ENCODE measurements at places on chromosomes 5 and 9. TPM values are rescaled to one million over a fixed set of nuclear protein-coding genes. Genes with fewer than 3 reads are reported as not detected.
A peak's percentile ranks its signal among the peaks of the same experiment; 100 is the strongest.

DNA sequence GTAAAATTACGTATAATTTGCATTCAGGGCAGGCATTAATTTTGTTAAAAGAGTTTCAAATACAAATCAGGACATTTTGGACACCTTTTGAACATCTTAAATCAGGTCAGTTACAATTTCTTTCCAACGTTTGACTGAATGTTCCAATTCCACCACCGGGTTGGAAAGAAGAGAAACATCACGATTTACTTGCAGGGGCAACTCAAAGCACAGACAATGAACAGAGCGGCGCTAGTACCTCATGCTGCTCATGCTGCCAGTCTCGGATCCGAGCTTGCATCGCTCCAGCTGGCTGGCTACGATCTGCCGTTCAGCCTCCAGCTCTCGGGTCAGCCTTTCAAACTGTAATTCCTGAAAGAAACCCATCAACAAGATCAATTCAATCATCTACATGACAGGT, 339.5 kb downstream of the CTNND2 start:
- no peak for DNase-seq

DNA sequence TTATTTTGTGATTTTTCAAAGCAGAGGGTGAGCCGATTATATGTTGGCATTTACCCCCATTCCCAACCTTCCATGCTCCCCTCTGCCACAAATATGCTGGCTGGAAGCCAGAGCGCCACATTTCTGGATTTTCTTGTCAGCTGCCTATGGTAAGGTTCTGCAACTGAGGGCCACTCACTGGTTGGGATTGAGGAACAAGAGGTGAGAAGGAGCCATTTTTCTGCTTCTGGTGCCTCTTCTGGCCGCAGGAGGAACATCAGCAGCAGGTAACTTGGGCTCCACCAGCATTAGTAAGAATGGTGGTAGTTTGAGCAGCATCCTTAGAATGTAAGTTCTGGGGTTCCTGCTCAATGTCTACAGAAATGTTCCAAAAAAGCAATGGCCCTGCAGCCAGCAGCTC, 159.5 kb upstream of the MAST4 start:
- DNase-seq, result peak; percentile 9

DNA sequence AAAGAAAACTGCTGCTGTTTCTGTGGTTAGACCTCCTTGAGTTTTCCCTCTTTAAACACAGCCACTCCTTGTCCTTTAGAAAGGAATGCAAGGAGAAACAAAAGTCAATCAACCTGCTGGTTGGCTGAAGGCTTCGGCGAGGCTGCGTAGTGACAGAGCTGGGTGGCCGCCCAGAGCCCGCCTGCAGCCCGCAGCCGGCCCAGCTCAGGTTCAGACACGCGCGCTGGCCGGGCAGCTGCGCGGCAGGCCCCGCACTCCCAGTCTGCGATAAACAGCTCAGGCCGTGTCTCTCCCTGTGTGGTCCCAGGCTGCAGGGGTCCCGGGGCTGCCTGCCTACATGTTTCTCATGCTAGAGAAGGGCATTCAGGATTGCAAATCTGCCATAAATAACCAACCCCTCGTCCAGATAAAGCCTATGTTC, 115.4 kb downstream of the HSD17B3 start:
- no peak for DNase-seq

- peak; percentile 4 for DNase-seq
Measured at GRCh38 chr5:57695706-57696388, 213.2 kb upstream of the ACTBL2 start.

- no peak for DNase-seq
Measured at GRCh38 chr9:108300306-108301287, 555.2 kb downstream of the ACTL7B start.

GRCh38 chr5:107781451-107781850, 110.7 kb upstream of the EFNA5 start:
- no peak for DNase-seq

GRCh38 chr5:16137177-16137576, 42.4 kb downstream of the MARCHF11 start:
- DNase-seq, result no peak

GRCh38 chr9:93730217-93730616, 153.8 kb downstream of the PHF2 start:
- no peak for DNase-seq

- peak; percentile 65 for DNase-seq
Measured at GRCh38 chr5:7886849-7887475, 18.0 kb downstream of the MTRR start.

DNA sequence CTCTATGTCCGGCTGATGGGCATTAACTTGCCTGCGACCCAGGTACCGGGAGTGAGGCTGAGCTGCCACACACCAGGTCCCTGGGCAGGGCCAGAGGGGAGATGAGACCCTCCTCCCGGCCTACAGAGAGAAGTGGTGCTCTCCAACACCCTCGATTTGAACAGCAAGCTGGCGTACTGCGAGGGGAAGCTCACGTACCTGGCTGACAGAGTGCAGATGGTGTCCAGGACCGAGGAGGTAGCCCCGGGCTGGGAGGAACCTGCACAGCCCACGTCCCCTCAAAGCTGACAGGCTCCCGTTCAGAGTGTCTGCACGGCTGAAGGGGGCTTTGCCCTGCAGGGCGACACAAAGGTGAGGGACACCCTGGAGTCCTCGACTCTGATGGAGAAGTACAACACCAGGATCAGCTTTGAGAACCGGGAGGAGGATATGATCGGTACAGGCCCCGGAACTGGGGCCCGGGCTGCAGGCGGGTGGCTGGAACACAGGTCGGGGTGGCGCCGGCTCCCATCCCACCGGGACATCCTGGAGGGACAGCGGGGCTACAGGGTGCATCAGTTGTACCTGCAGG, 1.0 kb upstream of the RABL6 start:
- no peak for DNase-seq

DNA sequence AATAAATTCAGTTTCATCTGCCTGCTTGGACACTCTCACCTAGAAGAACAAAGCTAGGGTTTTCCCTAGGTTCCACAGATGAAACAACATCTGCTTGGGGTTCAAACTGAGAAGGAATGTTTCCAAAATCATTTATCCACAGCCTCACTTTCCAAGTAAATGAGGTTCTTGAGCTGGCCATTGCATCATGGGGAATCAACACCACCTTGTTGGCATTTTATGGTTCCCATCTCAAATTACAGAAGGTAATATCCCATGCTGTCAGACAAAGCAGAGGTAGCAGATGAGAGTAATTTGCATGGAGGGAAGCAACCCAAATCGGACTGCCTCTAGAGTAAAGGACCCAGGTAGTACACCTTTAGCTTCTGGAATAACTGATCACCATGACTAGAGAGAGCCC, 10.5 kb upstream of the NR4A3 start:
- no peak for DNase-seq

DNA sequence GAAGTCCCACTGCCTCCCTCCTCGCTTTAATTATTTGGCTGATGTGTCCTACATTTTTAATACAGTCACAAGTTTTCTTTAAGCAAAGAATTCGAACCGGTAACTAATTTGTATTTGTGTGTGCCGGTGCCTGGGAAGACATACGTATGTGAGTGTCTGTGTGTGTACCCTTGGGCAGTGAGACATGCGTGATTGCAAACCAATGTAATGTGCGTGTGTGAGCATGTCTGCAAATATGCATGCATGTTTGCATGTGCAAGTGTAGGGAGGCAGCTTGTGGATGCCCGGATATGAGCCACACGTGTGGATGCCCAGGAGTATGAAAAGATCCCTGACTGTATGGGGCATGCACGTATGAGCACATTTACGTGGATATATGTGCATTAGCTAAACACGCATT, 44.4 kb upstream of the NEK6 start:
- no peak for DNase-seq

DNA sequence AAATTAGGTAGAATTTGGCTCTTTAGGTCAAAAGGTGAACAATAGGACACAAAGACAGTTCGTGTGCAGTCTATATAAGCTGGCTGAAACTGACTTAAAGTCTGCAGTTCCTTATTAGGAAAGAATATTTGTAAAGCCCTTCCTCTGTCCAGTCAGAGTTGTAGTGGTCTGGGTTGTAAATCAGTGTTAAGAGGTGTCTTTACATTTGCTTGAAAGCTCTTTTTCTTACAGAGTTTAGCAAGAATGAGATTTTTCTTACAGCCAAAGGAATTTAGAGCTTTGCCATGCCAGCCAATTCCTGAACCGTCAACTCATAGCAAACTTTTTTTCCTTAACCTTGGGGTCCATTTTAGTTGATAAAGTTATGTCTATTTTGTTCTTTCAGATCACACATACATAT, 786.1 kb upstream of the CTNND2 start:
- no peak for DNase-seq

- DNase-seq, result peak; percentile 94
Measured at GRCh38 chr9:115202960-115203751, 85.2 kb upstream of the TNC start.

GRCh38 chr5:121731377-121731776, 120.3 kb upstream of the FTMT start:
- no peak for DNase-seq

- DNase-seq, result peak; percentile 85
Measured at GRCh38 chr9:69637817-69638200, 34.4 kb downstream of the APBA1 start.

DNA sequence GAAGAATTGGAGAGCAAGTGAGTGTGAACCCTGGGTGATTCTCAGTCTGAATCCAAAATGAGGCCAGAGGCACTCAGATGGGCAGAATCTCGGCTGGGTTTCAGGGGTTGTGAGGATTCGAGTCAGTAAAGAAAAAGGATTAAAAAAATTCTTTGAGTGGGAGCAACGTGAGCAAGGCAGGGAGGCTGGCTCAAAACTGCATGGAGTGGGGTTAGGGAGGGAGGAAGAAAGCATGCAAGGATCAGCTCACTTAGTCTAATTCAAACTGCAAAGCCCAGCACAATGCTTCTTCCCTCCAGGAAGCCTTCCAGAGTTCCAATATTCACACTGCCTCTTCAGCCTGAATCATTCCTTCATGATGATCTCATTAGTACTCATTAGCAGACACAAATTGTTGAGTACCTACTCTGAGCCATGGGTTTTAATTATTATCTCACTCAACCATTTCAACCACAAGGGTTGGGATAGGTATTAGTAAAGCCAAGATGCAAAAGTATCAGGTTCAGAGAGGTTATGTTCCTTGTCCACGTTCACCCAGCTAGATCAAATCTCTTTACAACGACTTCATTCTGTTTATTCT, 95.8 kb downstream of the BRINP1 start:
- peak; percentile 9 for DNase-seq

- no peak for DNase-seq
Measured at GRCh38 chr9:127789179-127789578, 3.3 kb downstream of the CDK9 start.

The RNF183 gene
- not detected for total RNA-seq

The NIPSNAP3A gene
- 52.6 TPM for total RNA-seq
